NCI-H1092 (cell line): ENCODE measurements at places on chromosomes 6 and 20.

- no peak for DNase-seq
Observed at GRCh38 chr6:34593701-34594100, 37.6 kb upstream of the SPDEF start.

DNA sequence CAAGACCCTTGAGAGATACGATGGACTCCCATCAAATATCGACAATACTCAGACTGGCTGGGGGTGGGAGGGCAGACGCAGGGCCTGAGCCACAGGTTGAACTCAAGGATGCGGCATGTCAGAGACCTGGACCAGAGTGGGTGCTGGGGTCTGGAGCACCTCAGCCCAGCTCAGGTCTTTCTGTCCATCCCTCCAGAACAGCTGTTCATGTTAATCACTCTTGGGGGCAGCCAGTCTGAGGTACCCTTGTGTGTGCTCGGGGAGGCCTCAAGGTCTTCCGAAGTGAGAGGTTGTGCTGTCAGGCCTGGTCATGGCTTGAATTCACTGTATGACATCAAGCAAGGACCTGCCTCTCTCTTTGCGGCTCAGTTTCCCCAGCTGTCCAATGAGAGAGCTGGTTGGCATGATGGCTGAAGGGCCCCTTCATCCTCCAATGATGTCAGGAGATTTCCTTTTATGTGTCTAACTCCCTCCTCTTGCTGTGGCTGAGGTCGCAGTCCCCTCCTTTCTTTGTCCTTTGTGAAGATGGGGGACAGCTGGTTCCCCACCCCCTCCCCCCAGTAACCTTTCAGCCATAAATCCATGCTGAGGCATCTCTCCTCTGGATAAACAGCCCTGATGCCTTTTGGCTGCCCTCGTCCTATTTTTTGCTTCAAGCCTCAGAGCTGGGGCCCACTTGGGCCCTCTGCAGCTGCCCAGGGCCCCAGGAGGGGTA is 15.3 kb downstream of the MYH7B start:
- DNase-seq: no peak

- DNase-seq: no peak
Observed at GRCh38 chr6:168354338-168354737, 34.8 kb upstream of the DACT2 start.

DNA sequence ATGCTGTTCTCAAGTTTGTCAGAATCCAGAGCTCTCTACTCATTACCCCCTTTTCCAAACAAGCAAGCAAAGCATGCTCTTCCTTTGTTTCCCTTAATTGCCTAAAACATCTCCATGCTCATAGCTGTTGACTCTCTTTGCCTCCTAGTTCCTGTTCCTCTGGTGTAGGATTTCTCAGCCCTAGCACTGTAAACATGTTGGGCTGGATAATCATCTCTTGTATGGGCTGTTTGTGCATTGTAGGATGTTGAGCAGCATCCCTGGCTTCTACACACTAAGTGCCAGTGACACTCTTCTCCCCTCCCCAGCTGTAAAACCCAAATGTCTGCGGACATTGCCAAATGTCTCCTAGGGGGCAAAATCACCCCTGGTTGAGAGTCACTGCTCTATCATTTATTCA is 14.0 kb downstream of the PPARD start:
- DNase-seq: no peak

DNA sequence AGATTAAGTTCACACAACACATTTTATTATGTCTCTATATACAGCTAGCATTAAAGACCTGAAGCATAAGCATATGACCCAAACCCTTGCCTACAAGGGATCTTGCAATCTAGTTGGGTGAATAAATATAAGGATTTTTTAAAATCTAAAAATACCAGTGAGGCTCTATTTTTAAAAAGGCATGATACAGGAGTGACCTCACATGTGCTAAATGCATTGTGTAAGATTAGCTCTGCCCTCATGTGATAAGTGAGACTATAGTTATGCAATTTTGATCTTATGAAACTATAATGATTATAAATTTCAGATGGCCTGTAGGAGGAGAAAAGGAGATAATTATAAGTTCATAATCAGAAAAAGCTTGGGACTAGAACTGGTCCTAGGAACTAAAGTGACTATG is 451.0 kb upstream of the MAN1A1 start:
- no peak for DNase-seq

- no peak for DNase-seq
Observed at GRCh38 chr20:50725724-50726005, 5.7 kb upstream of the PARD6B start.

DNA sequence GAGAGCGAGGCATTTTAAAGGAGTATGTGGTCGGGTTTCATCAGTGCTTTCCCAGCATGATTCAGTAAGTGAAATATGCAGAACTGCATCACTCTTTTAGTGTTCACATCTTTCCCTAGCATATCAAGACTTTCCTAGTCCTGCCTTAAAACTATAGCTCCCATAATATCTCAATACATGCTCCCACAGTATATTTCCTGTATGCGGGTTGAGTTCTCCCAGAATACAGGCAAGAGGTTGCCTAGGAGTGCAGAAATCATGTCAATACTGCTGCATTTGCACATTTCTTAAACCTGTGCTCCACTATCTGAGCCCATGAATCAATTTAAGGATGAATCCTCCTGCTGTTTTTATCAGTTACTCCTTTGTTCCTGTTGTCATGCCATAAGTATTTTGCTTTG is 386.6 kb upstream of the SLC35B3 start:
- DNase-seq: no peak

GRCh38 chr6:42509765-42510164 is 54.1 kb upstream of the UBR2 start:
- DNase-seq: no peak

GRCh38 chr6:56936466-56936865 is 18.4 kb upstream of the BEND6 start:
- no peak for DNase-seq

DNA sequence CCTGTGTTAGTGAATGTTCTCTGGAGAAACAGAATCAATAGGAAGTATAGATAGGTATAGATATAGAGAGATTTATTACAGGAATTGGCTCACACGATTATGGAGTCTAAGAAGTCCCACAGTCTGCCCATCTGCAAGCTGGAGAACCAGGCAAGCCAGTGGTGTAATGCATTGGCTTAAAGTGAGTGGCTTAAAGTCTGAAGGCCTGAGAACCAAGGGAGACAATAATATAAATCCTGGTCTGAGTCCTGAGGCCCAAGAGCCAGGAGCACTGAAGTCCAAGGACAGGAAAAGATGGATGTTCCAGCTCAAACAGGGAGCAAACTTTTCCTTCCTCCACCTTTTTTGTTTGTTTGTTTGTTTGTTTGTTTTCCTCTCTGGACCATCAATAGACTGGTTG is 131.2 kb upstream of the LRFN2 start:
- DNase-seq: no peak

- no peak for DNase-seq
Observed at GRCh38 chr6:25121186-25121585, 158.0 kb upstream of the CARMIL1 start.

- DNase-seq: no peak
Observed at GRCh38 chr6:57106990-57107389, 17.0 kb downstream of the ZNF451 start.

GRCh38 chr6:163900570-163900969 is 486.1 kb downstream of the QKI start:
- DNase-seq: no peak

DNA sequence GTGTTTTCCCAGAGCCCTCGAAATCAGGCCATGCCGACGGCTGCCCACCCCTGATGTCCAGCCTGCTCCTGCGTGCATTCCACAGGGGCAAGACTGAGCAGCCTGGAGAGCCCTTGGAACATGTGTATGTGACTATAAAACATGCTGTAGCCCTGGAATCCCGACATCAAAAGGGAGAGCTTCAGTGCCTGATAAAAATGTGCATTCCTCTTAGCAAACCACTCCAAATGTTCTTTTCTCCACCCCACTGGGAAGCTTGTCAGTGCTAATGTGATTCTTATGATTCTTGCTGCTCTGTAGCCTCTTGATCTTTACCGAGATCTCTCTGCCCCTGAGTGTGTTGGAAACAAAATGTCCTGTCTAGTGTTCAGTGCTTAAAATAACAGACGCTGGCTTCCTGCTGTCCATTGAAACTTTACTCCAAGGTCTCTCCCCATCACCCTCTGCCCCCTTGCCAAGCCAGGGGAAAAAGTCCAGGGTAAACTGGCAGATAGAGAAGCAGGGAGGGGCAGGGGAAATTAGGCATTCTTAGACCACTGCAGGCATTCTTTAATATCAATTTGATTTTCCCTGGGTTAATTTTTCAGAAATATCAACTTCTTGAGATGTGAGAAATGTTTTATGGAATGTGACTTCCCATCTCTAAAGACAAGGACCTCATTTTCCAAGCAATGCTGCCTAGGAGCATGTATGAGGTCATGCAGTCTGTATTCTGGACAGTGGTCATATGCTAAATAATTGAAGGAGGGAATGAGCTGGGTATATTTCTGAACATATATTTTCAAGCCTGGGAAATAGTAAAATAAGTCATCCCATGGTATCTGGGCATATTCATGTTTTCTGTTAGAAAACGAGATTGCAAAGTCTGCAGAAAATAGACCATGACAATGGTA is 73.8 kb upstream of the ISM1 start:
- no peak for DNase-seq

DNA sequence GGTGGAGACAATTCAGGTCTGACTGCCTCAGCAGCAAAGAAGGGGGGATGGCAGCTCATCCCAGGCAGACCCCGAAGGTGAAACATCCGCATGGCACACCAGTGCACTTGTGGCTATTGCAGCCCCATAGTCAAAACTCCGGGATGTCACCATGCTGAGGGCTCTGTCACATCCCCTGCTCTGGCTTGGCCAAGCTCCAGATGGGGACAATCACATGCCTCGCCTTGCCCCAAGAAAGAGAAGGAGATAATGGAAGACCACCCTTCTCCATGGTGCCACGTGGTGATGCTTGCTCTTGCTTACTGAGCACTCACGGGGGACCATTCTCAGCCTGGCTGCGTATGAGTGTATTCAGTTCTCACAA is 60.2 kb downstream of the RBM38 start:
- DNase-seq: no peak

GRCh38 chr6:136466777-136467176 is 83.4 kb downstream of the MAP7 start:
- DNase-seq: peak; percentile 14

GRCh38 chr6:40999569-40999968 is 39.5 kb downstream of the UNC5CL start:
- no peak for DNase-seq

- DNase-seq: no peak
Observed at GRCh38 chr20:35560541-35560940, 18.7 kb downstream of the ERGIC3 start.

DNA sequence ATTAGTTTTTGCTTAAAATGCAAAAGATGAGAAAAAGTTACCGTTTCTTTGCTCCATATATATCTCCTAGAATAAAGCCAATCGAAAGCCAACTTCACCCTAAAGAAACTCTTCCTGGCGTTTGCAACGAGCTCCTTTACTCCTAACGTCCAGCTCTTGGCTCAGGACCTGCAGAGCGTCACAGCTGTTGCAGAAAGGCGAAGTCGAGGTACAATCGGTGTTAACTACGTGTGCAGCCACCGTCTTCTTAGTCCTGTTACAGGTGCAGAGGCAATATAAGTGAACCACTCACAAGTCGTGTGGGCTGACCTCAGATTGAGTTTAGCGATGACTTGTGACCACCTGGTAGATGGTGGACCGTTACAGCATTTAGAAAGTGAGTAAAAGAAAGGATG is 113.1 kb downstream of the TRIM27 start:
- DNase-seq: no peak

DNA sequence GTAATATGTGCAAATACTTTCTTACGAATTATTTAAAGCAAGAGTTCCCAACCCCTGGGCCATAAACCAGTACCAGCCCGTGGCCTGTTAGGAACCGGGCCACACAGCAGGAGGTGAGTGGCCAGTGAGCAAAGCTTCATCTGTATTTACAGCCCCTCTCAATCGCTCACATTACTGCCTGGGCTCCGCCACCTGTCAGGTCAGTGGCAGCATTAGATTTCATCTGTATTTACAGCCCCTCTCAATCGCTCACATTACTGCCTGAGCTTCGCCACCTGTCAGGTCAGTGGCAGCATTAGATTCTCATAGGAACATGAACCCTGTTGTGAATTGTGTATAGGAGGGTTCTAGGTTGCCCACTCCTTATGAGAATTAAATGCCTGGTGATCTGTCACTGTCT is 142.0 kb downstream of the RNASET2 start:
- peak; percentile 81 for DNase-seq

DNA sequence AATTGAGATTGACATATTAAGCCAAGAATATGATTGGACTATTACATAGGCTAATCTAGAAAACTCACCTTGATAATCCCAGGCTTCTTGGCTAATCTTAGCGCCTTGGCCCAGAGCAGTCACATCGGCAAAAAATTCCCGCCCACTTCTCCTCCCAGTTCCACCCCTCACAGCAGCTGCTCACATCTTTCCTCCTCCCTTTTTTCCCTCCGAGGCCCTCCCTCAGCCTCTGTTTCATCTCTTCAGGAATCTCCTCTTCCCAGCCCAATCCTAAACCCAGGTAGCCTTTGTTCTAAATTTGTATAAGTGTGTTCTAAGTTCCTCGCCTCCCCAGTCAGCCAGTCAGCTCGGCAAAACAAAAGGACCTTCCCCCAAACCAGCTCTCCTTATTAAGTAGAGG is 184.3 kb downstream of the PRKN start:
- no peak for DNase-seq

DNA sequence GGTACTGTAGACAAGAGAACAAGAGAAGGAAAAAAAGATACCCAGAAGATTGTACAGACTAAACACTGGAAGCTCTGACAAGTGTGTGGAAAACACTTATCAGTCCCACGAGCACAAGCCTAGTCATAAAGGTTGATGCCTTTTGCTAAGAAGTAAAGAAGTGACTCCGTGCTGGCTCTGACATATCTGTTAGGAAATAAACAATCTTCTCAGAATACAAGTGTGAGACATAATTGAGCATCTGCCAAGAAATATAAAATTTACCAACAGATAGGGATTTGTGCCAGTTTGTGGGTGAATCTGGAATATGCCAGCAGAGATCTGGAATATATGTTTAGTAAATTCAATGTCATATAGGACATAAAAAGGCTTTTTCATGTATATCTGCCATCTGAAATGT is 258.7 kb upstream of the RNF217 start:
- no peak for DNase-seq

DNA sequence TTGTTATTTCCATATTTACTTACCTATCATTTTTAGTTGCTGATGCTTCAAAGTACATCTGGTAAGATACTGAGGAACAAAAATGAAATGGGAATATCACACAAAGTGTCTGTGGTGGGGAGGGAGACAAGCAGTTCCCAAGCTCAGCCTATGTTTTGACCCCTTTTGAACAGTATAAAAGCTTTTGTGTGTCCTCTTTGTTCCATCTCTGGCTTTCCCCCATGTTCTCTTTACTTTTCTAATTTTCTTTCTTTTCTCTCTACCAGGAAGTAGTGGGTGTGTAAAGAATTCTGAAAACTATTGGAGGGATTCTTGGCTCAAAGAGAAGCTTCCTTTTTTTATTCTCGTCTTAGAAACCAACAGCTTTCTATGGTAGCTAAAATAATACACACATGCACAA is 7.4 kb downstream of the TAAR2 start:
- no peak for DNase-seq

GRCh38 chr6:131367206-131367873 is 205.7 kb upstream of the ARG1 start:
- DNase-seq: no peak

- DNase-seq: no peak
Observed at GRCh38 chr6:42185597-42185996, 9.2 kb downstream of the GUCA1B start.

- DNase-seq: no peak
Observed at GRCh38 chr20:2820084-2820895, 4.1 kb downstream of the TMEM239 start.
